ENCODE measurements at places on chromosomes 11 and 22.

DNA sequence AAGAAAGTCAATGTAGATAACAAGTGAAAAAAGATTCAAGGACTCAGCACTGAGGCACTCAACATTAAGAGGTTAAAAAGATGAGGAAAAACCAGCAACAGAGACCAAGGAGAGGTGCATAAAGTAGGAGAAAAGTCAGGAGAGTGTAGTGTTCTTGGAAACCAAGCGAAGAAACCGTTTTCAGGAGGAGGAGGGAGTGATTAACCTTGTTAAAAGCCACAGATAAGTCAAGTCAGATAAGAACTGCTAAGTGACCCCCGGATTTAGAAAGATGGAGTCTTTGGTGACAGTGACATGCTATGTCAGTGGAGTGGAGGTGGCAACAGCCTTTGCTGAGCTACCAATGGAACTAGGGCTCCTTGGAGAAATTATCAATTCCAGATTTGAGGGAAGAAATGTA lies 13.9 kb upstream of the NARS2 start:
- no peak for DNase-seq

DNA sequence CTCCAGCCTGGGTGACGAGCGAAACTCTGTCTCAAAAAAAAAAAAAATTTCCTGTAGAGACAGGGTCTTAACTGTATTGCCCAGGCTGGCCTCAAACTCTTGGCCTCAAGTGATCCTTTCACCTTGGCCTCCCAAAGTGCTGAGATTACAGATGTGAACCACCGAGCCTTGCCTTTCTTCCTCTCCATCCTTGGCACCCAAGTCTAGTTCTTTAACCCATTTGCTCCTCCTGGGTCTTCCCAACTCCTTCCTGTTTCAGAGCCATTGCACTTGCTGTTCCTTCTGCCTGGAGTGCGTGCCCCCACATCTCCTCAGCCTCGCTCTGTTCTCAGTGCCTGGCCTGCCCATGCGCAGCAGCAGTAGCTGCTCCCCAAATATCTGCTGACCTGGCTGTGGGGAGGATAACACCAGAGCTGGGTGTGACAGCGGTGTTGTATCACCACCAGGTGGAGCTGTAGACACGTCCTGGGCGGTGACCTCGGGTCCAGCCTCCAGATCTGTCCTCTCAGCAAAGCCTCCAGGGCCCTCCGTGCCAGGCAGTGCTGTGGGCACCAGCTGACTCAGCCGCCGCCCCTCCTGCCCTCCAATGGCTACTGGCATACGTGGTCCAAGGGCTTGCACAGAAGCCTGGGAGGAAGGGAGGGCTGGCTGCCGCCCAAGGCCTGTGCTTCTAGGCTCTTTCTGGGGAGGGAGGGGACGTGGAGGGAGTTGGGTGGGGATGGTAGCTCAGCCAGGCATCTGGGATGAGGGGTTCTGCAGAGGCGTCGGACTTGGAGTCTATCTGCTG lies 22.0 kb downstream of the TEF start:
- DNase-seq = peak; percentile 15

DNA sequence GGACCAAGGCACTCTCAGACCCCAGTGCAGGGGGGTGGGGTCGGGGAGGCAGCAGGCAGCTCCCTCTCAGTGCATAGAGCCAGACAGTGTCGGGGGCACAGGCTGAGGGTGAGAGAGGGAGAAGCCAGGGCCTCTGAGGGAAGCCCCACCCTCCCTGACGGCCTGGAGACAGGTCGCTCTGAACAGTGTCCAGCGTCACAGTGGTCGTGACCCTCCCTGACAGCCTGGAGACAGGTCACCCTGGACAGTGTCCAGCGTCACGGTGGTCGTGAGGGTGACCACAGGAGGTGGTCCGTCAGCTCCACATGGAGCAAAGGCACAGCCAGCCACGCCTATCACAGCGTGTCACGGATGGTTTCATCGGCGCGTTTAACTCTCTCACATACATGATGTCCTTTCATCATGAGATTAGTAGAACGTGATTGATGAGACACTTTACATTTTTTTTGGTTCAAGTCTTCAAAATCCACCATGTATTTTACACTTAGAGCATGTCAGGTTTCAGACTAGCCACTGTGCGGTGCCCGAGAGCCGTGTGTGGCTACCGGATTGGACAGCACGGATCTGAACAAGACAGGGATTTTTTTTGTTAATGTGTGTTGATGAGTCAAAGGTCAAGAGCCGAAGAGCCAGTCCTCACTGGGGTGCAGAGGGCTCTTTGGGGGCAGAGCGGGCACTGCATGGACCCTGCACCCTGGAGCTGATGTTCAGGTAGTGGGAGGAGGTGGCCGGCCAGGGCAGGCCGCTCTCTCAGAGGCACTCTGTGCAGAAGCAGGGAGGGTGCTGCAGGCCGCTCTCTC lies 23.9 kb upstream of the PANX2 start:
- peak; percentile 24 for DNase-seq

GRCh38 chr22:19357270-19358105 lies 66.0 kb upstream of the CLTCL1 start:
- no peak for DNase-seq

- no peak for DNase-seq
These were observed 9.1 kb downstream of the POLD4 start for GRCh38 chr11:67344264-67344663.

DNA sequence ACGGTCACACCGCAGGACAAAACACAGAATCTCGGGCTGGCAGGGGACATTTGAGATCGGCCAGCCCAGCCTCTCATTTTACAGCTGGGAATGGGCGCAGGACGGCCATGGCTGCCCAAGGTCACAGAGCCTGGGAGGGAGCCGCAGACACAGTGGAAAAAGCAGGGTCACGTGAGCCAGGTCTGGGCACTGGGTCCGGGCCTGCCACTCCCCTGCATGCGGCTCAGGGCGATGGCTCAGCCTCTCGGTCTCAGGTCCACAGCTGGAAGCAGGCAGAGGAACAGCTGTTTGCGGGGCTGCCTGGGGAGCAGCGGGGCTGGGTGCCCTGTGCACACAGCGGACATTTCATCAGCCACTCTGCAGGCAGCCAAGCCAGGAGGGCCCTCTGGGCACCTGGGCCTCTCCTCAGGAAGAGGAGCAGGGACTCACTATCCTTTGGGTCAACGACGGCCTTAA lies 10.4 kb upstream of the PPARA start:
- DNase-seq = no peak

DNA sequence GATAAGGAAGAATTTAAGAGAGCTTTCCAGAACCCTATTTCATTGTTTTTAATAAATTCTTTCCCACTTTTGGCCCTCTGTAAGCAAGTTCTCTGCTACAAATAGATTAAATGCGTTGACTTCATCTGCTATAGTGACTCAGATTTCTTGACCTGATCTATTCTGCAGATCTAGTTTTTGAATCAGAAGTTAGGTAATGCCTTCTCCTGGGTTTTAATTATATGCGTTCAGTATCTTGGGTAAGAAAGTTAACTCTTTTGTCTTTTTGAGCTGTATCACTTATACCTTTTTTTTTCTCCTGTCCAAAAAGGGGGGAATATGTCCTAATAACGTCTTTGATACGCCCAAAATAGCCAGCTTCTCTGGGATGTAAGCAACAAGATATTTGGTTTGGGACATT lies 2.4 kb upstream of the HEPHL1 start:
- no peak for DNase-seq
